ENCODE measurements at places on chromosomes 3 and 15. TPM values are rescaled to one million over a fixed set of nuclear protein-coding genes. Genes with fewer than 3 reads are reported as not detected.

DNA sequence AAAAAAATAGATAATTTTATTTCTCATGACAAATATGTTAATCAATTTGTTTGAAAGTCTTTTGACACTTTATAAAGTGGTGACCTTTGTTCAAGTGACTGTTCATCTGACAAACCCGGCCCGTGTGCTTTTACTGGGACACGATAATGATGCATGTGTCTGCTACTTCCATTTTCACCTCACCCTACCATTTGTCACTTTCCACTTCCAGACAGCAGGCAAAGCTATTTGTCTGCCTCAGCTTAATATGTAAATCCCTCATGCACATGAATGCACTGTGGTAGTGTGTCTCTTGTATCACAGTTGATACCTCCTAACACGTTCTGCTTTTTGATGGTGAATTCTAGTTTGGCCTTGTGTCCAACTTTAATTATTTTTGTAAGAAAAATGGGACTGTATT is 204.3 kb downstream of the BBX start:
- DNase-seq: no peak

Gene WDR72
- total RNA-seq: 55.7 TPM

DNA sequence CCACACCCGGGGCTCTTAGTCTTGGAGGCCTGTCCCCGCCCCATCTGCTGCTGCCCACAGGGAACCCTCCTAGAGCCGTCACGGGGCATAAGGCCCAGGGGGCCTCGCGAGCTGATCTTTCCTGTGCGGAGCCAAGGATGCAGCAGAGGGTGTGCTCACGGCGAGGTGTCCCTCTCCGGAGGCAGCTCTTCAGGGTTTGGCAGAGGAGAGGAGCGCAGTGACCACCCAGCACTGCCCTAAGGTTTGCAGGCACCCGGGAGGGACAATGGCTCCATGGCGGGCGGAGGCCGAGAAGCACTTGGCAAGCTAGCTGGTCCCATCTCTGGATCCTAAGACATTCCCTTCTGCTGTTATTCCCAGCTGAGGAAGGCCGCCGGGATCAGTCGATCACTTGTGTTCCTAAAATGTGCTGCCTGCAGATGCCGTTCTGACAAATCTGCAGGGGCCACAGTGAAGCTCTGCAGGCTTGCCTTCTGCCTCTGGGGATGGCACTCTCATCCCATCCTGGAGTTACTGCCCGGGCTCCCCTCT is 47.4 kb upstream of the PCSK6 start:
- DNase-seq: no peak

DNA sequence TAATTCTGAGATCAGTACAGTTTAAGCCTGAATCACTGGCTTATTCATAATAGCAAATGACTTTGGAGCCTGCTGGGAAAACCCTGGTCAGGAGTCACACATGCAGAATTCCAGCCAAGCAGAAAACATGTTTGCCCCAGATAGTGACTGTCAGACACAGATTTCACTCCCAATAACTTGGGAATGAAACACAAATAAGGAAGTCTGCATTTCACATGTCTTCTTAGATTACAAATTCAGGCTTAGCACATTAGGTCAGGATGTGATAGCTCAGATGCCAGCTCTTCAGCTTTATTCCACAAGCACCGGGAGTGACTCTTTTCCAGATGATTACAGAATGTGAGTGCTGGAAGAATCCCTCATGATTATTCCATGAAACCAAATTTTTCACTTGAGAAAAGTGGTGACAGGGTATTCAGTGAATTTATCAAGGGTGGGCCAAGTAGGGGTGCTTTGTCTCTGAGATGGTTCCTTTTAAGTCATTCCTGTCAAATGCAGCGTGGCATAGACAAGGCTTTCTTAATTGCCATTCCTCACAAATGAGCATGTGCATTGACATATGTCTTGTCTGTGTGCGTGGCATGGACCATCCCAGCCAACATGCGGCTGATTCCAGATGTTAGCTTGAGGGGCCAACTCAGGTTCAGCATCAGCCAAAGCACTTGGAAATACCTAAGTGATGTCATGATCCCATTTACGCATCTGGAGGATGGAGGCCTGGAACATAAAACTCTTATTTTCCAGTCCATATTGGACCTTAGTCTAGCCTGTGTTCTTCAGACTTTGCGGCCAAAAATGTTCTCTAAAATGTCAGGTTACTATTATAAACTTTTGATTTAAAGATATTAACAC is 191.0 kb downstream of the EPHB1 start:
- DNase-seq: no peak

DNA sequence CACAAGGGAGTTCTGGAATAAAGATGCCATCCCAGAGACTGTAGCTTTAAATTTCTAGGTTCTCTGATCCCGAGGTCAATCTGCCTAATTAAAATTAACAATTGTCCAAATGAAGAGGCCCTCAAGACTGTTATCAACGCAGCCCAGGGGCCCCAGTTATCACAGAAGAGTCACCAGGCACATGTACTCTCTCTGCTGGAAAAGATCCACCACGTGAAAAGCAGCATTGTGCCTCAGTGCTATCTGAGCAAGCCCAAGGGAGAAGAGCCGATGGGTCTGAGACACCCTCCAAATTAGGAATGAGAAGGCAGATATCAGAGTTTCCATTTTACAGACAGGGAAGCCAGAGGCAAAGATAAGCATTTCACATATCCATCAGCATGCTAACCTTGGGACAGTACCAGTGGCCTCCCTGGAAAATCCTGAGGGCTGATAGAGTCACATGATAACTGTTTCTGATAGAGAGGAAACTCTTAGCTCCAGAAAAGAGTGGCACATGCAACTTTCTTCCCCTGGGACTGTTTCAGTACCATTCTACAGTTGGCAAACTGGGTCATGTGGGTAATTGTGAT is 55.5 kb downstream of the ITGB5 start:
- no peak for DNase-seq

DNA sequence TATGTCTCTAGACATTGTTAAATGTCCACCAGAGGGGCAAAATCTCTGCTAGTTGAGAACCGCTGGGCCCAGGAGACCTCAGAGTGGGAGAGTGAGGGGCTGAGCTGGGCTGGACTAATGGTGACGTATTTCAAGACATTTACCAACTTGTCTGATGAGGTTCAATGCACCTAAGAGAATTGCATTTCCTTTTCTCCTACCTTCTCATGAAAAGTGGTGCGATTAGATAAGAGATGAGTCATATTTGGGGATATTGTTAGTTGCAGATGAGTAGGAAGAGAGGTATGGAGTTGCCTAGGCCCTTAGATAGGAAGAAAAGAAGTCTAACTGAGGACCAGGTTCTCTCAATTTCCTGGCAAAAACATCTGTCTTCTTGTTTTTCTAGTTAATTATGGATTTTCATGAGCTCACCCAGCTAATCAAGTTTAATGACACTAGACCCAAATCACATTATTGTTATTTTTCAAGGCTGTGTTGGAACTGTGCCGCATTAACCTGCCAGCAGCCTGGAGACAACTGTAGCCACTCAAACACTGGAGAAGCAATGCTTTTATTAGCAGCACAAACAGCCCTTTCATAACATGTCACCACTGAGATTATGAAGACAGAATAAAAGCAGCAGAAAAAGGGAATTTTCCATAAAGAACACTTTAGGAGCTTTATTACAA is 144.2 kb downstream of the PDCD6IP start:
- DNase-seq: no peak

Gene CTDSPL
- 78.3 TPM for total RNA-seq

DNA sequence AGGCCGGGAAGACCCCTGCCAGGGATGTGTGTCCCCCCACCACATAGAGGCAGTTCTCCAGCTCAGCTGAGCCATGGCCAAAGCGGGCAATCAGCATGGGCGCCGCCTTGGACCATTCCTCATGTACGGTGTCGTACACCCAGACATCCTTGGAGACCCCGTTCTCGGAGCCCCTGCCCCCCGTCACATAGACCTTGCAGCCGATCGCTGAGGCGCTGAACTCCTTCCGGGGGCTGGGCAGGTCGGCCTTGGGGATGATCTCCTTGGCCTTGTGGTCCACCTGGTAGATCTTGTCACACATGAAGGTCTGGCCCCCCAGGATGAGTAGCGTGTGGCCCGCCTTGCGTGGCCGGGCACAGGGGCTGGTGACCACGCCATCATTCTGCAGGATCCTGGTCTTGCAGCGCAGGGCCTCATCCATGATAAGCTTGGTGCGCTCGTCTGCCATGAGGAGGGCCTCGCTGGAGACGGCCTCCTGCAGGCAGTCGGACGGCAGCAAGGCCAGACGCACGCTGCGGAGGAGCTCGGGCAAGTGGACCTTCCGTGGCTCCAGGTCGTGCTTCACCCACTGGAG is 26.0 kb downstream of the KLHL25 start:
- no peak for DNase-seq

DNA sequence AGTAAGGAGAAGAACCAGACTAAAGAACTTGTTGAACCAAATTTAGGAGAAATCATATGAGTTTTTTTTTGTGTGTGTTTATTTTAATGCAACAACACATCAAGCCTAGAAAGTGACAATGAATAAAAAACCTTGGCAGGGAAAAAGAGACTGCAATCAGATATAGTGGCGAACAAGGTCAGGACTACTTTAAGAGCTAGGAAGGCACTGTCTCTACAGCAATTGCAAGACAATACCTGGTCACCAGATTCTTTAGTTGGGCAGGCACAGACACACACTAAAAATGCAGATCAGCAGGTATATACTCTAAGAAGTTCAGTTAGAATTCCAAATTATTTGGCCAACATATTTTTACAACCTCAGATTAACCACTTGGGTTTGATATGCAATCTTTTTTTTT is 30.8 kb upstream of the GMPPB start:
- DNase-seq: no peak

Gene LRRN1
- 1.4 TPM for total RNA-seq

Gene EFCC1
- total RNA-seq: 3.7 TPM

Gene ACTRT3
- 2.9 TPM for total RNA-seq

Gene TMEM202
- not detected for total RNA-seq

GRCh38 chr15:89496155-89497098 is at the start of gene RHCG:
RHCG (minus strand) TSS chr15:89496583; CDS start chr15:89496544, 39 bp downstream.
- DNase-seq: peak; percentile 71

Gene TMC3
- total RNA-seq: not detected

DNA sequence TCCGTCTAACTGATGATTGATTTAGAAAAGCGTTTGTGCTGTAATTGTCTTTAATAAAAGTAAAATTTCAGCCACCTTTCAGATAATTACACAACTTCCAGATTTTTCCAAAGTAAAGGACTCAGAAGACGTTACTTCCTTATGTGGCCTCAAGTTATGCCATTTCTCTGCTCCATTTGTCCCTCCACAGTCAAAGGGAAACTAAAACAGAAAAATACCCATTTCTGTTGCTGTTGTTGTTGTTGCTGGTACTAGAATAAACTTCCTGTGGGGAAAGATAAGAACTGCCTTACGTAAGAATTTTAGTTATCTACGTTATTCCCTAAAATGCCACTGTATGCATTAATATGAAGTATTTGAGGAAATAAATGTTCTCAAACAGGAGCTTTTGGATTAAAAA is 153.9 kb downstream of the P3H2 start:
- no peak for DNase-seq

DNA sequence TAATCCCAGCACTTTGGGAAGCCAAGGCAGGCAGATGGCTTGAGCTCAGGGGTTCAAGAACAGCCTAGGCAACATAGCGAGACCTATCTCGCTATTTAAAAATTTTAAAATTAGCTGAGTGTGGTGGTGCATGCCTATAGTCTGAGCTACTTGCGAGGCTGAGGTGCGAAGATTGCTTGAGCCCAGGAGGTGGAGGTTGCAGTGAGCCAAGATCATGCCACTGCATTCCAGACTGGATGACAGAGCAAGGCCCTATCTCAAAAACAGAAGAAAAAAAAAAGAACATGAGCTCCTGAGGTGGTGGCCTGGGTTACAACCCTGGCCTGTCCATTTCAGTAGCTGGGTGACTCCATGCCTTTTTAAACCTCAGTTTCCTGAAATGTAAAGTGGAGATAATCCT is 7.2 kb downstream of the DNASE1L3 start:
- DNase-seq: no peak

- DNase-seq: peak; percentile 73
Measured at GRCh38 chr15:67025719-67026609, 39.4 kb upstream of the SMAD3 start.

GRCh38 chr3:14284694-14285547 is 106.3 kb downstream of the LSM3 start:
- DNase-seq: no peak

DNA sequence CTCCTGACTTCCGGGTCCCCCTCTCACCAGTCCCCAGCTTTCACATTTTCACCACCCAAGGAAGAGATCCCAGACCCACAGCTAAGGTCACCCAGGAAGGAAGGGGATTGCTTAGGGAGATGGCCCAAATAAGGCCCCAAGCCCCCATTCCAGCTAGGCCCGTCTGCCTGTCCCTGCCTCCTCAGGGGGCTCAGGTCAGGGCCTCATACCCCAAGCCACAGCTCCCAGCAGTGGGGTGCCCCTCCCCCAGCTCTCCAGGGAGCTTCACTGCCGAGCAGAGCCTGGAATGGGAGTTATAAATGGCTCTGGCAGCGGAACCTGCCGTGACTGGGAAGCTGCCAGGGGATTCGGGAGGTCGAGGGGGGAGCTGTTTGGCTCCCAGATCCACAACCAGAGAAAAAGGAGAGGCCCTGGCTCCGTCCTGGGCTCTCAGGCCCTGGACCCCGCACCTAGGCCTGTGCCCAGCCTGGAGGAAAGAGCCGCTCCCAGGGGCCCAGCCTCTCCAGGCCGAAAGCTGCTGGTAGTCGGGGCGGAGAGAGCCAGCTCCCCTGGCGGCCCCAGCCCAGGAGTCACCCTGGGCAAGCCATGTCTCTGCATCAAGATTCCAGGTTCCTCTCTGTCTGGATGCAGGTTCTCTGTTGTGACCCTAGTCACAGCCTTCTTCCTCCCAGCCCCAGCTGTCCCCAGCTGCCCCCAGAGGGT is 550 bp downstream of the CCDC9B start:
- DNase-seq: peak; percentile 45

Measured in kidney (tissue), 22 donors.